Fibroblast of skin of left quadriceps (primary cell): ENCODE measurements at places on chromosomes 13 and 19.

- no peak for DNase-seq
Observed at GRCh38 chr19:15464394-15465385, at the start of gene RASAL3. Gene RASAL3 (minus strand): TSS chr19:15464544. CDS start chr19:15464358, 186 bp downstream.

- no peak for DNase-seq
Observed at GRCh38 chr13:88817560-88817959, 1146.4 kb downstream of the SLITRK5 start.

DNA sequence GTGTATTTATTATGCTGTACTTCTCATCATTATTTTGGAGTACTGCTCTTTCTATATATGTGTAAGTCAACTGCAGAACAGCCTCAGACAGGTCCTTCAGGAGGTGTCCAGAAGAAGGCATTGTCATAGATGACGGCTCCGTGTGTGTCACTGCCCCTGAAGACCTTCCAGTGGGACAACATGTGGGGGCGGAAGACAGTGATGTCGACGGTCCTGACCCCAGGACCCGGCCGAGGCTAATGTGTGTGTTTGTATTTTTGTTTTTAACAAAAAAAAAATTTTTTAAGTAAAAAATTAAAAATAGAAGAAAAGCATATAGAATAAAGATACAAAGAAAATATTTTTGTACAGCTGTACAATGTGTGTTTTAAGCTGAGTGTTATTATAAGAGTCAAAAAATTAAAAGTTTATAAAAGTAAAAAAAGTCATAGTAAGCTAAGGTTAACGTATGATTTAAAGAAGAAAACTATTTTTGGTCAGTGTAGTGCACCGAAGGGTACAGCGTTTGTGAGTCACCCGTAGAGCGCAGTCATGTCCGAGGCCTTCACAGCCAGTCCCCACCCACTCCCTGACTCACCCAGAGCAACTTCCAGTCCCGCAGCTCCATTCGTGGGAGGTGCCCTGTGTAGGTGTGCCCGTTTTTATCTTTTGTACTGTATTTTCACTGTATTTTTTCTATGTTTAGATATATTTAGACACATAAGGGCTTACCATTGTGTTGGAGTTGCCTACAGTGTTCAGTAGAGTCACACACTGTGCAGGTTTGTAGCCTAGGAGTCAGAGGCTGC, 42.2 kb upstream of the SPACA7 start:
- no peak for DNase-seq

GRCh38 chr13:27619728-27620376, 477 bp downstream of the LNX2 start:
- no peak for DNase-seq

DNA sequence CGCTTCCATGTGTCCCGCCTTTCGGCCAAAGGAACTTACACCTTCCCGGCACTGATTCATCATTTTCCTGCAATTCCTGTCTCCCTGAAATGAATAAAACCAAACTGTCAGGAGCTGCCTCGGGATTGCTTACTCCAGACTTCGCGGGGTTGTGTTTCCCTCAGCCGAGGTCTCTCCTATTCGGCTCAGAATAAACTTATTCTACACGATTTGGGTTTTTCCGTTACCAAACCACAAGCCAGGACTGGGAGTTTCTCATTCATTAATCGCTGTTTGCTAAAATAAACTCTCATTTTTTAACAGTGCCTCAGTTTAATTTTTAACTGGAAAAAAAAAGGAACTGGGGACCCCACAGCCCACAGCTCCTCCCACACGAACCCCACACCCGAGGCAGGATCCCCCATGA, 667 bp downstream of the ZNF878 start:
- DNase-seq = no peak

GRCh38 chr19:42370626-42371175, 19.4 kb downstream of the CNFN start:
- no peak for DNase-seq

- DNase-seq = no peak
Observed at GRCh38 chr13:103935117-103935516, 868.9 kb upstream of the SLC10A2 start.

- no peak for DNase-seq
Observed at GRCh38 chr19:18731562-18732008, 48.1 kb downstream of the CRTC1 start.

DNA sequence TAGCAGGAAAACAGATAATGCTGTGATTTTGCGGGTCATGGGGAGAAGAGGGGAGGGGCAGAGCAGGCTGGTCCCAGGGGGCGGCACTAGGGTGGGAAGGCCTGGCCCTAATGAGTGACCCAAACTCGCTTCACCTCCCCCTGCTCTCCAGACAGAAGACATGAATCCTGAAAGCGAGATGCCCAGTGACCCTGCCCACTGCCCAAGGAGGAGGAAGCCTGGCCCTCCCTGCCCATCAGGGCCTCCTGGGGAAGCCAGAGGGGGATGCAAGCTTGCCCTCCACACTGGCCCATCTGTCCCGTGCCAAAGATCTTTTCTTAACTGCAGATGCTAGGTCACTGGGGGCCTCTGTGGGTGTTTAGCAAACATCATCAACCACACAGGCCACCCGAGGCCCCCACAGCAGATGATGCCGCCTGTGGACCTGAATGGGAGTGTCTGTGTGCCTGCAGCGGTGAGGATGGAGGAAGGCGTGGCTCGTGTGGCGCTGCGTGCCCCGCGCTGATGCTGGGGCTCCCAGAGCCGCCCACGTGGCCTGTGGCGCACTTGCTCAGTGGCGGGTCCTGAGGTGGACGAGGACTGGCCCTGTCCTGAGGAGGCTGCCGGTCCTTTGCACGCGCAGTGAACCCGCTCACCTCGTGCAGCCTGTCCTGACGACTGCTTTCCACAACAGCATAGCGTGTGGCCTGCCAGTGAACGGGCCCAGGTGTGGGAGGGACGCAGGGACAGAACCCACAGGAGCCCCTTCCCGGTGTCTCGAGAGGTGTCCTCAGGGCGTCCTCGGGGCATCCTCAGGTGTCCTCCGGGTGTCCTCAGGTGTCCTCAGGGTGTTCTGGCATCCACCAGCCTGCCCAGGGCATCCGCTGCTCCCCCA, 80.5 kb upstream of the MCF2L start:
- DNase-seq = no peak

DNA sequence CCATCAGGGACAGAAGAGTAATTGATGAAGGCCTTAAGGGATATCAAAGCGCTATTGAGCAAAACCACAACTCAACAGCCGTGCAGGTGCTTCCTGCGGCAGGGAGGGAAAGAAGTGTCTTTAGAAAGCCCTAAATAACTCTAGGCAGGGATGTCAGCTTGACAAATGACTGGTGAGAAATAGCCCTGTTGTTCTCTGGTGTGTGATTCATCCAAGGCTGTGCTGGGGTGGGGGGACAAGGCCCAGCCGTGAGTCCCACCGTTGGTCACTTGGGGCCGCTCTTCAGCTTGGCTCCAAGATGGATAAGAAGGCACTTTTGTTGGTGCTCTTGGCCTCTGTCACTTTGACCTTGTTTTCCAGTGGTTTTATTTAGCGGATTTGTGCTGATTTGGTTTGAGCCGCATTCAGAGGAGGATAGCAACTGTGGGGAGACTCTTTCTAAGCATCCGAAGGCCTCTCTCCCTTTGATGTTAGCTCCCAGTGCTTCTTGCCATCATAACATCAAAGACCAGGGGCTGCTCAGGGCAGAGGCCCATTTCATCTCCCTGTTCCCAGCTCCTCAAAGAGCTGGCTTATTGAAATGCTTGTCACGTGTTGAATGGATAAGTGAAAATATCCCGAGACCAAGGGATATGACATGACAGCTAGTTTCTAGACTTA, 130.3 kb upstream of the SERP2 start:
- peak; percentile 44 for DNase-seq

DNA sequence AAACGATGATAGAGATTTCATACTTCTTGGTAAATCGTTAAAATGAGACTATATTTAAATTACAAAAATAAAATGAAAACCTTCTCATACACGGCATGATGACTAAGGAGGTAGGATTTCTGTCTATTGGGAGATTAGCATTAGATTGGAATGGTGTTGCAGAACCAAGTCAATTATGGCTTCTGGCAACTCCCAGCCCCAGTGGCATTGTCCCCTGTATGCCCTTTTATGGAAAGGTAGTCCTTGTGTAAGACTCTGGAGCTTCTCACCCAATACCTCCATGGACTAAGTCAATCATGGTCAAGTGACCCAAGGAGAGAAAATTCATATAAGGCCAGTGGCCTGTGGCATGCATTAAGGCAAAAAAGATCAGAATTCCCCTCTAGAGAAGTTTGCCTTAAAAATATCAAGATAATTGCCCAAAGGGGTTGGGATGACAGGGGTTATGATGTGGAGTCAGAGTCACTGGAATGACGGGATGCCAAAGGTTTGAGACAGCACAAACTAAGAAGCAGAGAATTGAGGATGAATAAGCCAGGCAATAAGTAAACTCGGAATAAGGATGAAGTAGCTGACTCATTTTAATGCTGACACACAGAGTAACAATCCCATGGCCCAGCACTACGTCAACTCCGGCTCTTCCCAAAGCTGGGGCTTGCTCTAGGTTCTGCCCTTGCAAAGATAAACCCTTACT, 57.8 kb upstream of the POSTN start:
- DNase-seq = peak; percentile 89

DNA sequence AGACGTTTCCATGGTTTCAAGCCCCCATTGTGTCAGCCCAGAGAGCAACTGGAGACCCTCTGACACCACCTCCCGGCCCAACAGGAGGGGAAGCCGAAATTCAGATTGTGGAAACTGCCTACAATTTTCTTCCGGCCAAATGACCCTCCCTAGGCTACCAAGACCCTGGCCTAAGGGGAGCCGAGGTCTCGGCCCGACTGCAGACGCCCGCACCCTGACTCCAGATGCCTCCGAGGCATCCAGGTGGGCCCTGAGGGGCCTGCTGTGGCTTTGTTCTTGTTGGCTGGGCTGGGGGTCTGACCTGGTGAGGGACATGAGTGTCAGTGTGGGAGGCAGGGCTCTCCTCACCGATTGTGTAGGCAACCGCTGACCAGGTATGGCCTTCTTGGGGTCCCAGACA, 9.6 kb downstream of the MEX3D start:
- no peak for DNase-seq

- no peak for DNase-seq
Observed at GRCh38 chr19:18203408-18203862, 407 bp downstream of the RAB3A start.

DNA sequence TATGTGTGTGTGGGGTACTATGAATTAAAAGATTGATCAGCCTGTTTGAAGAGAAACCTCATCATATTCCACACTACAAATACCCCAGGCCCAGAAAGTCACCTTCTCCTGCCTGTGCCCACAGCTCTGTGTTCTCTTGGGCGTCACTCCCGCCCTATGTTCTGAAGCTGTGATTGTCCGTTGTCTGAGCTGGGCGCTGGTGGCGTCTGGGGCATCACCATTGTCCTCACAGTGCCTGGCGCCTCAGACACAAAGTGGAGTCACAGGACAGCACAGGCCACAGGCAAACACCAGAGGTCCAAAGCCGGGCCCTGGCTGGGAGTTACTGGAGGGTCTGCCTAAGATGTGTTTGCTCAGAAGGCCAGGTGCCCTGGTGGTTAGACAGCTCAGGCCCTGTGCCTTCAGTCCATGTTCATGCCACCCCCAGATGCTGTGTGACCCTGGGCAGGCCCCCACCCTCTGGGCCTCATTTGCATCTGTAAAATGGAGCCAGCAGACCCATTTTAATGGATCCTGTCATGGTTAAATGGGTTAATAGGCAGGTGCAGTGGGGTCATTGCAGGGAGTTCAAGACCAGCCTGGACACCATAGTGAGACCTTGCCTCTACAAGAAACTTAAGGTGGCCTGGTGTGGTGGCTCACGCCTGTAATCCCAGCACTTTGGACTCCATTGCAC, 34.5 kb downstream of the DNM2 start:
- no peak for DNase-seq

DNA sequence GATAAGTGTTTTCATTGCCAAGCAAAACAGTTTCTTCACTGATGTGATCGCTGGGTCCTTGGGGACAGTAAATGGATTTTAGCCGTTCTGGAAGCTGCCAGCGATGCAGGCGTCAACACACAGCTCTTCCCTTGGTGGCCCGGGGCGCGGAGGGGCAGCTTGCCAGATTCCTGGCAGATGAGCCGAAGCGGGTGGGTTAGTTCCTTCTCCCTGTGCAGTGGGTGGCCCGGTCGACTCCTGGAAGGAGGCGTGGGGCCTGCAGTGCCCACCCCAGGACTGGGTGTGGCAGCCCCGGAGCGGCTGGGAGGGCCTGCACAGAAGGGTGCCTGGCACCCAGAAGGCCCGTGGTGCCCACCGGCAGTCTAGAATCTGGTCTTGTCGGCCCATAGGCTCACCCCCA, 69.0 kb downstream of the KDM4B start:
- no peak for DNase-seq

DNA sequence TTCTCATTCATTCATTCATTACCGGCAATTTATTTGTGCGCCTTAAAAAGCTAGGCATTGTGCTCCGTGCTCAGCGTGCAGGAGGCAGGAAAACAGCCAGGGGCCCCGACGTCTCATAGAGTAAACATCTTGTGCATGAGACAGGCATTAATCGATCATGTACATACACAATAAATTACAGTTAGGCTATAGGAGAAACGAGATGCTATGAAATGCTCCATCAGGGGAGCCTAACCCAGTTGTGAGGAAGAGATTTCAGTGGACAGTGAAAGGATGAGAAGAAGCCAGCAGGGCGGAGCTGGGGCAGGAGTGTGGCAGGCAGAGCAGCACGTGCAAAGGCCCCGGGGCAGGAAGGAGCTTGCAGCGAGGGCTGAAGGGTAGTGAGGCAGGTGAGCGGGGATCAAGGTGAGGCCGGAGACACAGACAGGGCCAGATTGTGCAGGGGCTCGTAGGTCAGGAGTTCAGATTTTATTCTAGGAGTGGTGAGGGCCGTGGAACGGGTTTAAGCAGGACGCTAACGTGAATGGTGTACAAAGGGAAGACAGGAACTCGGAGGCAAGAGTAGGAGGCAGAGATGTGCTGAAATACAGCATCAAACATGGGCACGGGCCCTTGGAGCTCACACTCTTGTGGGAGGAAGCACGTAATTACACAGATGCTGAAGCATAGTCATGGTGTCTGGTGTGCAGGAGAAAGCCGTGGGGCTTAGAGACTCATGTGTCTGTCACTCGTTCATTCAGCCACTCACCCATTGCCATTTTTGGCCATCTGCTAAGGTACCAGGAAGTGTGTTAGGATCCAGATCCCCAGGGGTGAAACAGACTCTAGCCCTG, 7.8 kb upstream of the CACNG6 start:
- DNase-seq = no peak

DNA sequence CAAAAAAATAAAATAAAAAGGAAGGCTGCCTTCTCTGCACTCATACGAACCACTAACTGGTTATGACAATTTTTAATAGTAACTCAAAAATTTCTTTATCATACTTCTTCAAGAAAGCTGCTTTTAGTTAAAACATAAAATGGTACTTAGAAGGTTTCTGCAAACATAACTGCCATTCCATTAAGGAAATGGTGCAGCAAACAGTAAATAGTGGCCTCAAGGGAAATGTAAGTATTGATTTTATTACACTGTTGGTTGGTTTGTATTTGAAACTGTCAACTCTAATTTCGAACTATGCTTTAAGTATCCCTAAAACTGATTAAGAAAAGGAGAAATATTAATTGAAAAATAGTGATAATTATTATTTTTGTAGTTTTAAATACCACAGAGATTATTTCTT, 278.0 kb downstream of the DACH1 start:
- no peak for DNase-seq
